Stimulated activated naive CD8-positive, alpha-beta T cell treated with anti-CD3 and anti-CD28 coated beads, Interleukin-15, Interleukin-2, amounts not matched to agents 100 U/mL and 50 U/mL, for 24 hours (primary cell): ENCODE measurements at places on chromosomes 7 and 10.

- DNase-seq: no peak
Measured at GRCh38 chr10:13078912-13079775, 20.8 kb upstream of the OPTN start.

DNA sequence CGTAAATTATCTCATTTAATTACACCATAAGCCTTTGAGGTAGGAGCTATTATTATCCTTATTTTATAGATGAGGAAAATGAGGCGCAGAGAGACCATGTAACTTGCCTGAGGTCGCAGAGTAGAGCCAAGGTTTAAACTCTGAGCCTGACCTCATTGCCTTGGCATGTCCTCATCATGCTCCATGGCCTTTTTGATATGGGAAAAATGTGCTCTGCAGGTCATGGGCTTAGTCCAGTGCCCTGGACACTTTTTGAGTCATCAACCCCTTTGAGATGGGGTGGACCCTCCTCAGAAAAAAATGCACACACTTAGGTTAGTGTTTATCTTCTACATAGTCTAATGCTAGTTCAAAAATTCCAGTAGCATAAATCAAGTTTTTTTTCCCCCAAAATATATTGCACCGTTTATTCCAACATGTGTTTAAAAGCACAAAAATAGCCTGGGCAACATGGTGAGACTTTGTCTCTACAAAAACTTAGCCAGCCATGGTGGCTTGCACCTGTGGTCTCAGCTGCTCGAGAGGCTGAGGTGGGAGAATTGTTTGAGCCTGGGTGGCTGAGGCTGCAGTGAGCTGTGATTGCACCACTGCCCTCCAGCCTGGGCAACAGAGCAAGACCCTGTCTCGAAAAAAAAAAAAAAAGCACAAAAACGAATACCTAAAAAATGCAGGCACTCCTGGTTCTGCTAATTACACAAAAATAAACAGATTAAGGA lies 28.6 kb upstream of the TMEM178B start:
- no peak for DNase-seq

DNA sequence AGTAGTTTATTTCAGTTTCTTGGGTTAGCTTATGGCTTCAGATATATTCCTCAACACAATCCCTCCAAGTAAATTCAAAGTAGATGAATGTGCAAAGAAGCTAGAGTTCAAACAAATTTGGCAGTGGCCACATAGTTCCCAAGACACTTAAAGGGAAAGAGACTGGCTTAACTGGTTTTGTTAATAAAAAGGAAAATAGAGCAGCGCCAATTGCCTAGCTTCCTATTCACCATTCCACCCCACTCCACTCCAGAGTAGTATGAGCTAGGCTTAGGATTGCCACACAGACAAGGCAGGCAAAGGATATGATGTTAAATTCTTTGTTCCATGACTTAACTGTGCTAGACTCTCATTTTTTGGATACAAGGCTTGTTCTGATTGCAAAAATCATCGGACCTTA lies 2.0 kb downstream of the XRCC2 start:
- no peak for DNase-seq

DNA sequence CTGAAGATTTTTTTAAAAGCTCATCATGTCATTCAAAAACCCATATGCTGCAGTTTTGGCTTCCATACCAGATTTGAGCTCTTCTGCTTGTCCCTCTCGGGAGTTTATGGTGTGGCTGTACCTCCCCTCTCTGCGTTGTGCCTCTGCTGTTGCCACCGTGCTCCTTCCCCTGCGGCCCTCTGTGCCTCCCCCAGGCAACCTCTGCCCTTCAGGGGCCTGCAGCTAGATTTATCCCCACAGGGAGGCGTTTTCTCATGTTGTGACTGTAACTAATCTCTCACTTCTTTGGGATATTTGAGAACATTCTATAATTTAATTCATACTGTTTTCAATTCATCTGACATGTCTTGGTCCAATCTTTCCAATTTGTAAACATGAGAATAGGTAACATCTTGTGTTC lies 52.7 kb downstream of the TASOR2 start:
- DNase-seq: no peak

- DNase-seq: no peak
Measured at GRCh38 chr10:110044681-110045080, 36.9 kb downstream of the ADD3 start.

DNA sequence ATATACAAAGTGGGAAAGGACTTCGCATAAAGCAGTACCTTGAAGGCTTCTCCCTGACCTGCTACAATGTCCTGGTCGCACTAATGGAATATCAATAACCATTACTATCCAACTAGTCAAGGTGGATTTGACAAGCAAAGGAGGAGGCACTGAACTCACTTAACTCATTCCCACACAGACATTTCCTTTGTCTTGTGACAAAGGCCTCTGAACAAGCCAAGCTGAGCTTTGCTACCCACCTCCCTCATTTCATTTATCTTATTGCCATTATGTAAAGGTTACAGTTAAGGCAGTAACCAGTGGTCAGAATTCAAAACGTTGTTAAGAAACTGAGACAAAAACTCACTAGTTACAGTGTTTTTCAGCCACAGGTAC lies 7.3 kb downstream of the ELMO1 start:
- no peak for DNase-seq

GRCh38 chr7:92997152-92997551 lies 120.6 kb downstream of the SAMD9 start:
- DNase-seq: no peak

GRCh38 chr7:138125119-138125518 lies 48.9 kb downstream of the AKR1D1 start:
- no peak for DNase-seq

GRCh38 chr10:25481467-25481866 lies 306.7 kb downstream of the GPR158 start:
- no peak for DNase-seq

DNA sequence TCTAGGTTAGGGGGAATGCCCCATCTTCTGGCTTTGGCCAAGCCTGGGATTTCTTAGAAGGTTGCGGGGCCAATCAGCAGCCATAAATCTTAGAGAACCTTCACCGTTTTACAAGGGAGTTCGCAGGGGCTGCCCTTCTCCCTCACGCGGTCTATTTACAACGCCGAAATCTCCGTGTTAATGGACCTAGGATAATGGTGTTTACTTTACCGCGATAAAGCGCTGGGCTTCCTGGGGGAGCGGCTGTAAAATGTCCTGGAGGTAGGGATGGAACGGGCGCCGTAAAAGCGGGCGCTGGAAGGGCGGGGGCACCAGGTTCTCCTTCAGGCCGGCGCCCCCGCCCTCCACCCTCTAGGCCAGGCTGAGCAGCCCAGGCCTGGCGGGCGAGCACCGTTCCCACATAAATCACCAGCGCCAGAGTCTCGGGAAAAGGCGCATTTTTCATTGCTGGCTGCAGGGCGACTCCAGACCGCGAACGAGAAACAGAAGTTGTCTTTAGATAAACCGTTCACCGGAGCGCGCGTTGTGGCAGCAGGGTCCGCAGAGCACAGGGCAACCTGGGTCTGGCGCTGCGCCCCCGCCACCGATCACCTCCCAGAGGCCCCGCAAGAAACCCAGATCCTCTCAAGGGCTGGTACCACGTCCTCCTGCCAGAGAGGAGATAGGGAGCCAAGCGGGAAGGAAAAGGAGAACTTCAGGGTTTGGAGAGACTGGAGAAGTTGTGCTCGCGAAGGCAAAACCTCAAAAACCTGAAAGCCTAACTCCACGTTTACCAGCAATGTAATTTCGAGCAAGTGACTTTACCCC lies 12.5 kb upstream of the NKX2-3 start:
- no peak for DNase-seq

- peak; percentile 76 for DNase-seq
Measured at GRCh38 chr10:110209454-110209925, 2.1 kb downstream of the MXI1 start.

- no peak for DNase-seq
Measured at GRCh38 chr10:77401683-77402082, 235.9 kb downstream of the KCNMA1 start.

DNA sequence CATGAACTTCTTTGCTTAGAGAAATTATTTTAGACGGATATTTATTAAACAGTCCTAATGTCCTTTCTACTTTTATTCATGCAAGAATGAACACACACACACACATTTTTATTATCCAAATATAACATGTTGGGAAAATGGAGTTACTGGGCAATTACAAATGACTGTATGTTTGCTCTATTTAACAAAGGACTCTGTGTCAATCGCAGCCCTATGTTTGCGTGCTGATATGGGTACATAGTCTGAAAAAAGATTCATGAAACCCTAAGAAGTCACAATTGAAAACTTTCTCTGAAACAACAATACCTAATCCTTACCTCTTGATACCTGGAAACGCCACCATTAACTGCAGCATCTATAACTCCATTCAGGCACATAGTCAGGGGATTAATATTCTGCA lies 184.7 kb upstream of the IMMP2L start:
- no peak for DNase-seq

GRCh38 chr7:20787660-20788419 lies 1.2 kb upstream of the SP8 start:
- DNase-seq: no peak

GRCh38 chr7:84912993-84913635 lies 273.7 kb downstream of the SEMA3D start:
- no peak for DNase-seq

DNA sequence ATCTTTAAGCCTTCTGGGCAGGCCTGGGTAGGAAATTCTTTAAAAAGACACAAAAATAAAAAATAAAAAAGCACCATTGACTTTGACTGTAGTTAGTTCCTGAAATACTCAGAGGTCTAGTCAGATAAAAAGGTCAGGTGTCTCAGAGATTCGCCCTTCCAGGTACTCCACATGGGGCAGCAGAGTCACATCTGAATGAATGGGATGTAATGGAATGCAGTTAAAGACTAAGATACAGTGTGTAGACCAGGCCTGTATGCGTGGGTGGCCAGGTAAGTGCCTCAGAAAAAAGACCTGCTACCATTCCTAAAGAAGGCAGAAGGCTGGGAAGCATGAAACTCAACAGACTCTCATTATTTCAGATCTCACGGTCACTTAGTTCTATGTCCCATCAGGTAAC lies 68.6 kb upstream of the SEM1 start:
- DNase-seq: no peak

GRCh38 chr7:129768614-129769399 lies 157.3 kb downstream of the NRF1 start:
- no peak for DNase-seq

- DNase-seq: no peak
Measured at GRCh38 chr10:3959370-3960325, 174.6 kb upstream of the KLF6 start.

DNA sequence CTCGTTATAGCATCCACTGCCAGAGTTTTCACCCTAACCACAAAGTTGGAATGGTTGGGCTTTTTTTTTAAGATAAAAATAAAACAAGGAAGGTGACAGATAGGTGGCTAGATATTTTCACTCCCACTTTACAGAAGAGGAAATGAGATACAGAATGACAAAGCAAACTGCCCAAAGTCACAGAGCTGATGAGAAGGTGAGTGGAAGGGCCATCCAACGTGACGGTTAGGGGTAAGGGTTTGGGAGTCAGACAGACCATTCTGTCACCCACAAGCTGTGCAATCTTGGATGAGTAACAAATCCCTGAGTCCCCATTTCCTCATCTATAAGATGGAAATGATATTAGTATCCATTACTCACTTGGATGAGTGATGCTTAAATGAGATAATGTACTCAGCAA lies 106.9 kb upstream of the PDLIM1 start:
- DNase-seq: no peak

GRCh38 chr7:66720561-66720960 lies 20.0 kb upstream of the RABGEF1 start:
- DNase-seq: no peak

GRCh38 chr10:15775513-15775912 lies 55.8 kb upstream of the ITGA8 start:
- no peak for DNase-seq

GRCh38 chr10:73206385-73206784 lies 38.5 kb downstream of the FAM149B1 start:
- no peak for DNase-seq

DNA sequence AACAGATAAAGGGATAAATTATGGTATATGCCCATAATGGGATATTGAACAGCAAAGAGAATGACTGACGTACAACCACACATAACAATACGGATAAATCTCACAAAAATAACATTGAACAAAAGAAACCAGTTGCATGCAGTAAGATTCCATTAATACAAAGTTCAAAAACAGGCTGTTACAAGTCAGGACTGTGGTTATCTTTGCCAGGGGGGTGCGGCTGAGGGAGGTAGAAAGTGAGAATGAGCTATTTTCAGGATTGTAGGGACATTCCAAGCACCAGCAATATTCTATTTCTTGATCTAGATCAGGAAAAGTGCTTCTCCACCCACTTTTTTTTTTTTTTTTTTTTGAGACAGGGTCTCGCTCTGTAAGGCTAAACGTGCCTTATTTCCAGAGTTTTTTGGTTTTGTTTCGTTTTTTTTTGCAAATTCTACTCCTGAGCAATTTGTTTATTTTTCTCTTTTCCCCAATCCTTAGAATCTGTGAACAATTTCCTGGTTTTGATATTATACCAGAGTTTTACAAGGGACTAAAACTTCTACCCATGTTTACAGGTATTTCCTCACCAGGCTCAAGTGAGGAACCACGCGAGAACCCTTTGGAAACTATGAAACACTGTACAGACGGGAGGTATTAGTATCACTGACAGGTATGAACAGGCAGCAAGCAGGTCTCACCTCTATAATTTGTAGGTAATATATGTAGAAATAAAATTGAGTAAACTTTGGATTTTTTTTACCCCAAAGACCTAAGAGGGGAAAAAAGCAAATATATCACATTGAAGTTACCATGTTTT lies 9.9 kb downstream of the SMURF1 start:
- DNase-seq: no peak

- DNase-seq: no peak
Measured at GRCh38 chr10:94725871-94726270, 36.6 kb upstream of the CYP2C19 start.

DNA sequence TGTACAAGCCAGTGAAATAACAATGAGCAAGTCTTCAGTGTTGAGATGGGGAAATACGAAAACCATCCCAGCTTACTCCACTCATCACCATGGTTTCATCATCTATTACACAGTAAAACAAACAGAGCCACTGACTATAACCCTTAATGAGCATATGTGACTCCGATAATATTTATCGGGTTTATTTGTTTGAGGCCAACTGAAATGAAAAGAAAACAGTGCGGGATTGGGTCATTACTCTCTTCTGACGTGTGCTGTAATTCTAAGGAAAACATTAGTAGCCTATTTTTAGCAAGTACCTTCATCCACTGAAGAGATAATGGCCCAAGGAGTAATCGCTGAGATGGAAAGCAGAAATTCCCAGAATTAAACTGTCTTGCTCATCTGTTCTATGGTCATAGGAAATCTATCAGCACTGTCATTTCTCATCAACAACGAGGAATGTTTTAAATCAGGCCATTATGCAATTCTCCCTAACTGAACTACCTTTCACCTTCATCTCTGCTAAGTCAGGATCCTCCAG lies 716.5 kb downstream of the INHBA start:
- no peak for DNase-seq

DNA sequence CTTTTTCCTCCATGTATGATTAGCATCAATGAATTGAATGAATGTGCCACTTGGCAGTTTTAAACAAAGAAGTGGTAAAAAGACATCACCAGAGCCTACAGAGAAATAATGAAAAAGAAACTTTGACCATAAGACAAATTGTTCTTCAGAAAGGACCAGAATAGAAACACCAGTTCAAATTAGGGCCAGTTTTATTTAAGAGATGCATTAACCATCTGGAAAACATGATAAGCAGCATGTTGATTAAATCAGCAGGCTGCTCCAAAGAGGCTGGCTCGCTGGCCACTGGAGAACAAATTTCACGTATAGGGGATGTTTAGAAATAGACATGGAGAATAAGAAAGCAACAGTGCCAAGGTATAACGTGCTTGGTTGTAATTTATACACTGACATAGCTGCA lies 242.3 kb upstream of the AOAH start:
- no peak for DNase-seq

- DNase-seq: no peak
Measured at GRCh38 chr7:36732806-36733205, 8.5 kb upstream of the AOAH start.
